NCI-H2081 (cell line): ENCODE measurements at places on chromosomes 12 and 14.

DNA sequence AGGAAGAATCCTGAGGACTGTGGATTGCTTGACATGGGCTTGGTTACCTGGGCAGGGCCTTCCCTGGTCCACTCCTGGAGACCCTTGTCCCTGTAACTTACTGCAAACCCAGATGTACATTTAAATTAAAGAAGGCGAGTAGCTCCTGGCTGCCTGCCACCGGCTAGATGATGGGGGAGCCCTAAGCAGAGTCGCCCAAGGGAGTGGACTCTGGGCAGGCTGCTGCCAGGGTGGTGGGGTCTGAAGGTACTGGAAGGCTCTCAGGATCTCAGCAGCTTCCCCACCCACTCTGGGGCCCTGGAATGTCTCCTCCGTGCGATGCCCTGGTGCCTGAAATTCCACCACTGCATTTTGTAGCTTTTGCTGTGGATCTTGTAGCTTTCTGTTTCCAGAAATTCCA, 74.7 kb downstream of the FBXL14 start:
- DNase-seq = no peak

- DNase-seq = no peak
Observed at GRCh38 chr12:113252494-113252893, 31.2 kb downstream of the TPCN1 start.

GRCh38 chr14:103928011-103928890, at the start of gene TDRD9:
Gene TDRD9, plus strand, starts transcription at chr14:103928456. Its CDS starts 54 bp downstream, at chr14:103928510.
- DNase-seq = no peak

- DNase-seq = no peak
Observed at GRCh38 chr14:95327558-95328374, 8.1 kb upstream of the CLMN start.

- DNase-seq = no peak
Observed at GRCh38 chr14:68469208-68469713, 323.6 kb downstream of the ZFP36L1 start.

DNA sequence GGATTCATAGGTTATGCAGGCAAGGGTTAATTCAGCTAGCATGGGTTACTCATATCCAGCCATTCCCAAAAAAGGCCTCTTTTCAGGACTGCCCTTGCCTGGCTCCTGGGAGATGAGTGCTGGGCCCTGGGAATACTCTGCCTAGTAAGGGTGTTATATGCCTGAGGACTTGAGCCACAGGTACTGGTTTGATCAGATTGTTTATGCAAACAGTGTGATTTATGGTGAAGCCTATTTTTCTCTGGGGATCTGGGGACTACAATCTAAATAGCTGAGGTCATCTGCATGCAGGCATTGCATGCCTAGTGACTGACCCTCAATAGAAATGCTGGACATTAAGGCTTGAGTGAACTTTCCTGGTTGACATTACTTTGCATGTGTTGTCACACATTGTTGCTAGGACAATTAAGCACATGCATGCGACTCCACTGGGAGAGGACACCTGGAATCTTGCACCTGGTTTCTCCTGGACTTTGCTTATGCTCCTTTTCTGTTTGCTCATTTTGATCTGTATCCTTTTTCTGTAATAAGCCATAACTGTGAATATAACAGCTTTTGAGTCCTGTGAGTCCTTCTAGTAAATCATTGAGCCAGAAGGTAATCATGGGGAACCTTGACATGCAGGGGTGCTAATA, 73.0 kb downstream of the RAD51B start:
- no peak for DNase-seq

DNA sequence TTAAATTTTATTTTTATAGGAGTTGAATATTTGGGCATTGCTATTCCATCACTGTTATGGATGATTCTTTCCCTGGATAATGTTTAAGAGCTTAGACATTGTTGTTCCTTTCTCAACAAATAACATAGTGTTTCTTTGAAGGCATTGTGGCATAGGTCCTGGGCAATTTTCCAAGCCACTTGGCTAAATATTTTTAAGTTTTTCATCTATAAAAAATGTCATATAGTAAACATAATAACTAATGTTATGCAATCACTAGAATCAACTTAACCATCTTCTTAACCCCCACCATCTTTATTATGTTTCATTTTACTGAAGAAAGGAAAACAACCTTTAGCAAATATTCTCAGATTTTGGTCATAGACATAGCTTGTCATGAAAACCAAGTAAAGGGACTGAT, 600.6 kb upstream of the LMO3 start:
- DNase-seq = no peak

DNA sequence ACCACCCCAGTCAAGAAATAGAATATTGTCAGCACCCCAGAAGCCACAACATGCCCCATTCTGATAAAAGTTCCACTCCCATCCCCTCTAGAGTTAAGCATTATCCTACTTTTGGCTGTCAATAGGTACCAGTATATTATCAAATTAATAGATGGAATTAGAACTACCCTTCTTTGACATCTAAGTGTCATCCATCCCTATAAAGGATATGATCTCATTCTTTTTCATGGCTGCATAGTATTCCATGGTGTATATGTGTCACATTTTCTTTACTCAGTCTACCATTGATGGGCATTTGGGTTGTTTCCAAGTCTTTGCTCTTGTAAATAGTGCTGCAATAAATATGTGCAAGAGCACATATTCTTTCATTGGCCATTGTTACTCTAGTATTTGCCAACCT, 246.2 kb downstream of the SEC23A start:
- DNase-seq = no peak

GRCh38 chr14:82029038-82029437, 495.4 kb upstream of the SEL1L start:
- no peak for DNase-seq

DNA sequence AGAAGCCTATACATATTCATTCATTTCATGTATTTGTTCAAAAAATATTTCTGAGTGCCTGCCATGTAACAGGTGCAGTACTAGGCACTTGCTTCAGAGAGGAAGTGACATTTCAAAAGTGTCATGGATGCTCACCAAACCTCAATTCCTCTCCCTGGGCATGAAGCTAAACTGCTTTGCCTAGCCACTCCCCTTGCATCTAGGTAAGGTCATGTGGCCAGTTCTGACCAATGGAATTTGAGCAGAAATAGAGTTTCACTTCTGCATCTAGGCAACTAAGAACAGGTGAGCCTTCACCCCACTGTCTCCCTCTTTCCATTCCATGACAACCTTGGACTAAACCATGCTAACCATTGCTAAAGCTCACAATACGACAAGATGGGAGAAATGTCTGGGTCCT, 27.6 kb downstream of the TC2N start:
- DNase-seq = no peak

GRCh38 chr14:37230551-37231194, 32.9 kb downstream of the MIPOL1 start:
- DNase-seq = peak; percentile 76

DNA sequence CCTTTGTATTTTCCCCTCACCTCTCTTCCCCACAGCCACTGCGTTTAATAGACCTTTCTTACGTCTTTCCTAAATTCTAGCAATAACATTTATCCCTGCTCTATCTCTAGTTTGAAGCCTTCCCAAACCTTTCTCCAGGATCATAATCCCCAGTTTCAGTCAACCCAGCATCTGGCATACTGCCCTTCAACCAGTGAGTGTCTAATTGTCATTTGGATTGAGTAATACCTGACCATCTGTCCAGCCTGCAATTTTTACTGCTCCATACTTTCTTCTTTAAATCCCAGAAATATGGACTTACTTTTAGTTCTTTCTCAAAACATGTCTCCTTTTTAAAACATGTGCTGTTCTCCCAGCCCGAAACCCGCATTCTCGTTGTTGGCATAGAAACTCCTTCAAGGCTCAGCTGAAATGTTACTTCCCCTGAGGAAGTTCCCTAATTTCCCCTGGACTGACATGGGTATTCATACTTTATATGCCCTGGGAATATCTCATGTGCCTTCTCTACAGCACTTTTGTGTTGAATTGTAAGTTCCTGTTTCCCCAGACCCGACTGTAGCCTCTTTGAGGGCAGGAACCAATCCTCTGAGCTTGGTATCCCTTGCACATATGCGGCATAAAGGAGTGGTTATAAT, 65.1 kb upstream of the ETV6 start:
- DNase-seq = no peak

GRCh38 chr12:83985084-83985483, 927.5 kb downstream of the SLC6A15 start:
- no peak for DNase-seq

DNA sequence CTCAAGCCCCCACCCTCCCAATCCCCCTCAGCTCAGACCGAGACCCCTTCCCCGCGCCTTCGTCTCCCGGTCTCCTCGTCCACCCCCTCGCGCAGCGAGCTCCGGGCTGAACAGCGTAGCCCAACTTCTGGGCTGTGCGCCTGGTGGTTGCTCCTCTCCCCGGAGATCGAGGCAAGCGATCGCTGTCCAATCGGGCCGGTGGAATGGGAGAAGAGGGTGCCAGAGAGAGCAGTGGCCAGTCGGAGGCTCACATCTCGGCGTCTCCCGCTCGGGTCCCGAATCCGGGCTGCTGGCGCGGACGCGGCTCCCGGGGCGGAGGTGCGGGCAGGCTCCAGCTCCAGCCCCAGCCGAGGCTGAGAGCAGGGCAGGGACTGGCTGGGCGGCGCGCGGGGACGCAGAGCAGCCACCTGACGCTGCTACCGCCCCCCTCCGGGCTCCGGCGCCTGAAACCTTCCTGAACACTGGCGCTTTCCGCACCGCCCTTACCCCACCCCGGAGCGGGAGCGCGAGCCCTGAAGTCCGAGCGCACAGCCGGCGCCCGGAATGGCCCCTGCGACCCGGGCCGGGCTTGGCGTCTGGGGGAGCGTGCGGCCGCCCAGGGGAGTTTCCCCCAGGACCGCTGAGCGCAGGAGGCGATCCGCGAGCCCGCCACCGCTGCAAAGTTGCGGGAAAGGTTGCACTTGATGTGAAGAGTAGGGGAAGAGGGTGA, 508 bp upstream of the KCNH5 start:
- peak; percentile 79 for DNase-seq

DNA sequence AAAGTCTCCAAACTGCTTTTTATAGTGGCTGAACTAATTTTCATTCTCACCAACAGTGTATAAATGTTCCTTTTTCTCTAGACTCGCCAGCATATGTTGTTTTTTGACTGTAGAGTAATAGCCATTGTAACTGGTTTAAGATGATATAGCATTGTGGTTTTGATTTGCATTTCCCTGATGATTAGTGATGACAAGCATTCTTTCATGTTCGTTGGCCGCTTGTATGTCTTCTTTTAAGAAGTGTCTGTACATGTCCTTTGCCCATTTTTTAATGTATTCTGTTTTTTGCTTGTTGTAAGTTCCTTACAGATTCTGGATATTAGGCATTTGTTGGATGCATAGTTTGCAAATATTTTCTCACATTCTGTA, 404.9 kb downstream of the FLRT2 start:
- no peak for DNase-seq

- DNase-seq = no peak
Observed at GRCh38 chr12:57055824-57056223, 5.9 kb upstream of the MYO1A start.

DNA sequence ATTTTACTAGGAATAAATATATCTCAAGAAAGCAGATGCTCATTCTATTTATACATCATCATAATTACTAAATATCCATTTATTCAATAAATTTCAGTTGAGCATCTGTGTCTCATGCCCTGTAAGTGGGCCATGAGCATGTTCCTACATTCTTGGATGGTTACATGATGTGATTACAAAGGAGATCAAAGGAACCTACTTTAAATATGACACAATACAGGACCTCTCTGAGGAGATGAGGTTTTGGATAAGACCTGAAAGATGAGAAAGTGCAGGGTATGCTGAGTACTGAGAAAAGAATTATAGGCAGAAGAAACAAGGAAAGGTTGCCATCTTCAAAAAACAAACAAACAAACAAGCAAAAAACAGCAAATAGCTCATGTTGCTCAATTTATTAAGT, 105.4 kb upstream of the CNTN1 start:
- DNase-seq = no peak

GRCh38 chr12:131943876-131944275, 5.9 kb upstream of the EP400 start:
- no peak for DNase-seq

- no peak for DNase-seq
Observed at GRCh38 chr14:90319173-90319572, 12.6 kb downstream of the NRDE2 start.

DNA sequence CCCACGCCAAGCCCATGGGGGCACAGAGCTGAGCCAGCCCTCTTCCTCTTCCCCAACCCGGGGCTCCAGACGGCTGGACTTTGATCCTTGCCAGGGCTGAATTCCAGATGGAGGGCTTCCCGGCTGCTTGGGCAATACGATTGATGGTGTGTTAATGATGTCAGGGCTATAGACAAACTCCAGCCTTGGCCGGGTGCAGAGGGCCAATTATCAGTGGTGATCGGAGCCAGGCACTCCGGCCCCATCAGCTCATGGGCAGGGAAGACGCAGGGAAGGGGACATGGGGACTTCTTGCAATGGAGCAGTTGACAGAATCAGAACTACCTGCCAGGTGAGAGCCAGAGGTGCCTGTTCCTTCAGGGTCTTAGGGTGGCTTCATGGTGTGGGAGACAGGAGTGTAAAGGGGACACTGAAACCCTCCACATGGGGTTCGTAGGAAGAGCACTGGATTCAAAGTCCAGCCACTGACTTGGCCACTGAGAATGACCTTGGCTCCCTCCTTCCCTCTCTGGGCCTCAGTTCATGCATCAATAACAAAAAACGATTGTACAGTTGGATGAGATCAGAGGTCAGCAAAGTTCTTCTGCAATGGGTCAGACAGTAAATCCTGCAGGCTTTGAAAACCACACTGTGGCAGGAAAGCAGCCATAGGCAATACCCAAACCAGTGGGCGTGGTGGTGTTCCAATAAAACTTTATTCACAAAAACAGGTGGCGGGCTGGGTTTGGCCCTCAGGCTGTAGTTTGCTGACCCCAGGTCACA, 333.7 kb downstream of the MED13L start:
- no peak for DNase-seq

GRCh38 chr12:22860926-22861325, 236.0 kb downstream of the ETNK1 start:
- DNase-seq = no peak

DNA sequence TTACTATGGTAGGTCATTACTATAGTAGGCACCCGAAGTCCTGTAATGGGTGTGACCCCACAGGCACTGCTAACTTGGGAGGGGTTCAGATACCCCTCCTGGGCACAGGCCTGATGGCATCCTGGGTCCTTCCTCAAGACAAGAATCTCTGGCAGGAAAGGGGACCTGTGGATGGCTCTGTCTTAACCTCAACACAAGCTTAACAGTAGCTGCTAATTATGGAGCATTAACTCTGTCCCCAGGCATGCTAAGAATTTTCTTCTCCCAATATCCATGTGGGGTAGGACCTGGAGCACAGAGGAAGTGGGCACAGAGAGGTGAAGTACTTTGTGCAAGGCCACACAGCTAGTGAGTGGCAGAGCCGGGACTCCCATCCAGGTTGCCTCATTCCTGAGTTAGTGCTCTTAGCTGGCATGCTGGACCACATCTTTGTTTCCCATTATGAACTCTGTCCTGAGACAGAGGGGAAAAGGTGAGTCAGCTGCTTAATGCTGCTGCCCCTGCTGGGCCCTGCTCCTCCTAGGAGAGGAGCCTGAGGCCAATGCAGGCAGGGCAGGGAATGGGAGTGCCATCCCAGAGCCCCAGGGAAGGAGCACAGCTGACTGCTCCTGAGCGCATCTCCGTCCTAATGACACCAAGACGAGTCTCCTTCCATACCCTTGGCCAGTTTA, 32.1 kb downstream of the GALNT16 start:
- DNase-seq = no peak

GRCh38 chr14:98940693-98941437, 331.1 kb downstream of the BCL11B start:
- DNase-seq = no peak
